ENCODE measurements at places on chromosomes 11 and 22. TPM values are rescaled to one million over a fixed set of nuclear protein-coding genes. Genes with fewer than 3 reads are reported as not detected.

The TRIM29 gene
- total RNA-seq, result 13.1 TPM

The RASD2 gene
- total RNA-seq, result 0.22 TPM

The SYCE3 gene
- not detected for total RNA-seq

The CDCA5 gene
- 5.4 TPM for total RNA-seq

The PGR gene
- total RNA-seq, result 0.86 TPM

The SCGB1C1 gene
- total RNA-seq, result not detected

The FZD4 gene
- 29.6 TPM for total RNA-seq

The UPK3A gene
- total RNA-seq, result not detected

The GGTLC3 gene
- total RNA-seq, result not detected

The IGLL1 gene
- not detected for total RNA-seq

The TNNI2 gene
- not detected for total RNA-seq

The RIMBP3C gene
- 0.32 TPM for total RNA-seq

The UPK2 gene
- total RNA-seq, result not detected

The TIGD3 gene
- not detected for total RNA-seq

The APLNR gene
- total RNA-seq, result not detected

The GLYAT gene
- total RNA-seq, result not detected

The GAS2 gene
- total RNA-seq, result 0.65 TPM

The SCGB2A2 gene
- total RNA-seq, result not detected
